Sigmoid colon (tissue), 7 donors: ENCODE measurements at places on chromosomes 12 and 14. TPM values are rescaled to one million over a fixed set of nuclear protein-coding genes. Genes with fewer than 3 reads are reported as not detected.

GRCh38 chr14:32256576-32256975 lies 53.5 kb upstream of the RNU6-8 start:
- no peak overlapping the region for H3K27ac ChIP-seq
- no peak overlapping the region for H3K4me3 ChIP-seq
- DNase-seq = no peak
- no peaks in the 10 kb centered on the region for H3K27me3 ChIP-seq

- H3K36me3 ChIP-seq = peaks cover 55% of the 10 kb centered on the region
- no peak overlapping the region for H3K4me3 ChIP-seq
- no peaks in the 10 kb centered on the region for H3K27me3 ChIP-seq
- DNase-seq = no peak
Observed at GRCh38 chr14:73896521-73896920, 9.9 kb downstream of the ZNF410 start.

- no peaks in the 10 kb centered on the region for H3K4me1 ChIP-seq
- H3K27ac ChIP-seq = no peak overlapping the region
- no peaks in the 10 kb centered on the region for H3K27me3 ChIP-seq
- H3K4me3 ChIP-seq = no peak overlapping the region
- DNase-seq = no peak
Observed at GRCh38 chr12:52434760-52435530, 774 bp upstream of the KRT75 start.

DNA sequence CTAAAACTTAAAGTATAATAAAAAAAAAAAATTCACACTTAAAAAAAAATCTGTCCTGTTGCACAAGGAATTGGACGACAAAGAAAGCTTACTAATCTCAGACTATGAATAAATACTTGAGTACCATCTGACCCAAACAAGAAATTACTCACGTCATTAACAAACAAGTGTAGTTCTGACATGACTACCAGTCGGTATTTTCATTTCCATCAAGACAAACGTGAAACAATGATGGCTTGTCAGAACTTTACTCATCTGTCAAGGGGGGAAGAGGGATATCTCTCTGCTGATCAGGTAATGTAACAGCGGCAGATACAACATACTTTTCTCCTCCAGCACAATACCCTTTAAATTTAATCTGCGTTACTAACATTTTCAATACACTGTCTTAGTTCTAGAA lies 78.3 kb downstream of the CDK17 start:
- H3K27me3 ChIP-seq = no peaks in the 10 kb centered on the region
- no peak for DNase-seq
- H3K27ac ChIP-seq = no peak overlapping the region
- peaks cover 12% of the 10 kb centered on the region for H3K4me1 ChIP-seq

GRCh38 chr14:64196814-64197411 lies 97.3 kb downstream of the ESR2 start:
- DNase-seq = no peak
- H3K4me3 ChIP-seq = peak overlapping the region; percentile 46
- H3K36me3 ChIP-seq = no peaks in the 10 kb centered on the region
- peak overlapping the region; percentile 39 for H3K27ac ChIP-seq

GRCh38 chr14:55028066-55028465 lies 1.0 kb downstream of the SOCS4 start:
- DNase-seq = no peak
- peak overlapping the region; percentile 89 for H3K27ac ChIP-seq
- peak overlapping the region; percentile 79 for H3K4me3 ChIP-seq
- no peaks in the 10 kb centered on the region for H3K27me3 ChIP-seq

DNA sequence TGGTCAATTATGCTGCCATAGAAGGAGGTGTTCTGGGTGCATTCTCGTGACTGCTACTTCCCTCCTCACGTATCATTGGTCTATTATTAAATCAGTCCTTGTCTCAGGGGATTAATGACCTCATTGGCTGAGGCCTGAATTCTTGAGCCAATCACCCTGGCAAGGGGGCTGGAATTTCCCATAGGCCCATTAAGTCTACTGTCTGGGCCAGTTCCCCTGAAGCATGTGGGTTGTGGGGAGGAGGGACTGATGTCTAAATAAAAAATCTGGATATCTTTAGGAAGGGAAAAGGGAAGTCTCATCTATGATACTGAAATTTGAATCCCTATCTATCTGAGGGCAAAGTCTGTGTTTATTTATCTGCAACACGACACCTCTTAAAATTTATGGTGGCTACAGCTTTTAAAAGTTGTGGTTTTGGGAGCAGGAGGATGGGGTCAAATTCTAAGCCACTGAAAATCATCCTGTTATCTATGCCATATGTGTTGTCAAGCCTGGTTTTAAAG lies 71.9 kb downstream of the DYRK2 start:
- H3K4me3 ChIP-seq = no peak overlapping the region
- H3K36me3 ChIP-seq = no peaks in the 10 kb centered on the region
- H3K27me3 ChIP-seq = no peaks in the 10 kb centered on the region
- peak; percentile 67 for DNase-seq
- H3K4me1 ChIP-seq = peaks cover 14% of the 10 kb centered on the region
- no peak overlapping the region for H3K27ac ChIP-seq

DNA sequence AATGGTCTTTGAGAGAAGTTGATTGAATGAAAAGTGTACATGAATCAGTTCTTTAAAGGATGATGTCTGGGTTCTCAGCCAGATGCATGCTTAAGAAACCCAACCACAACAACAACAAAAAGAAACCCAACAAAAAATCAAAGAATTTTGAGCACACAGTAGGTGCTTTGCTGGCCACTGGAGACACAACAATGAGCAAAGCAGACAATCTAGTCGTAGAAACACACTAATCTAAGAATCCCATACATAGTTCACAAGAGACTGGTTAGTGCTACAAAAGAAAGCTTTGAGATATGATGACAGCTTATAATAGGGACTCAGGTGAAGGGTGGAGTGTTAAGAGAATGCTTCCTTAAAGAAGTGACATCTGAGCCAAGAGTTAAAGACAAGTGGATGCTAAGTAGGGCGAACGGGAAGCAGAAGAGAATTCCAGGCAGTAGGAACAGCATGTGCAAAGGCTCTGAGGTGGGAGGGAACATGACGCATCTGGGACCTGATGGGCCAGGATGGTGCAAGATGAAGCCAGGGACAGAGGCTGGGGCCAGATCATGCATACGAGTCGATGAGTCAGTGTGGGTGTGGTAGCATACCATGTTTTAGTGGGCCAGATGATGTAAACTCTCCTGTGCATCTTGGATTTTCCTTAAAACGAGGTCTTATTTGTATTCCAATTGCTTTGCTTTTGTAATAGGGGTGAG lies 4.6 kb upstream of the HIP1R start:
- H3K27ac ChIP-seq = no peak overlapping the region
- H3K36me3 ChIP-seq = no peaks in the 10 kb centered on the region
- H3K27me3 ChIP-seq = no peaks in the 10 kb centered on the region
- peaks cover 4% of the 10 kb centered on the region for H3K4me1 ChIP-seq

GRCh38 chr14:76706811-76707210 lies 54.5 kb upstream of the VASH1 start:
- H3K27ac ChIP-seq = no peak overlapping the region
- DNase-seq = no peak
- H3K27me3 ChIP-seq = no peaks in the 10 kb centered on the region
- no peak overlapping the region for H3K4me3 ChIP-seq
- H3K36me3 ChIP-seq = no peaks in the 10 kb centered on the region
- no peaks in the 10 kb centered on the region for H3K4me1 ChIP-seq

DNA sequence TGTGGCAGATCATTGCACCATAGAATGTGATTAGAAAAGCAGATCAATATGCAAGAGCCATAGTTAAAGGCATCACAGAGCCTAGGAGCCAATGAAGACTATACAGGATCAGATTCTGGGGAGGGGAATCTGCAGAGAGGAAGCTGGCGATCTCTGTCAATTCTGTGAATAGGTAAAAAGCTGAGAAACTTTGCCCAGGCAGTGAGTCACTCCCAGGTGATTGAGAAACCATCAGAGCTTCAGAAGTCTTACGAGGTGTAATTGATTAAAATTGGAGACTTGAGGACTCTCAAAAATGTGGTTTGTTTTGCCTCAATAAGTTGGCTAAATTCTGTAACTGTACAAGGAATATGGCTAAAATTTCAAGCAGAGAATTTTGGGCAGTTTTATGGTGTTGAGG lies 41.7 kb upstream of the TSPAN11 start:
- H3K27me3 ChIP-seq = no peaks in the 10 kb centered on the region
- H3K4me3 ChIP-seq = no peak overlapping the region
- H3K4me1 ChIP-seq = no peaks in the 10 kb centered on the region
- no peak for DNase-seq

- no peak overlapping the region for H3K27ac ChIP-seq
- peaks cover 100% of the 10 kb centered on the region for H3K27me3 ChIP-seq
- H3K4me3 ChIP-seq = no peak overlapping the region
- H3K4me1 ChIP-seq = no peaks in the 10 kb centered on the region
- DNase-seq = no peak
- H3K36me3 ChIP-seq = no peaks in the 10 kb centered on the region
Observed at GRCh38 chr12:114447799-114448617, 42.1 kb upstream of the TBX5 start.

GRCh38 chr12:74892057-74892633 lies 317.5 kb downstream of the KCNC2 start:
- H3K36me3 ChIP-seq = no peaks in the 10 kb centered on the region
- no peak for DNase-seq
- peaks cover 9% of the 10 kb centered on the region for H3K4me1 ChIP-seq
- no peak overlapping the region for H3K27ac ChIP-seq
- no peak overlapping the region for H3K4me3 ChIP-seq

- H3K36me3 ChIP-seq = no peaks in the 10 kb centered on the region
- H3K4me3 ChIP-seq = no peak overlapping the region
Observed at GRCh38 chr12:2049604-2050540, 2.9 kb upstream of the CACNA1C start.

RPS26 gene
- 3,746 TPM for total RNA-seq

PRB2 gene
- not detected for total RNA-seq

TAS2R42 gene
- not detected for total RNA-seq

OAS1 gene
- total RNA-seq = 18.5 TPM
